ENCODE measurements at places on chromosomes 12 and 14. TPM values are rescaled to one million over a fixed set of nuclear protein-coding genes. Genes with fewer than 3 reads are reported as not detected.

GRCh38 chr12:62512901-62513300 is 46.3 kb downstream of the MON2 start:
- no peak for DNase-seq

DNA sequence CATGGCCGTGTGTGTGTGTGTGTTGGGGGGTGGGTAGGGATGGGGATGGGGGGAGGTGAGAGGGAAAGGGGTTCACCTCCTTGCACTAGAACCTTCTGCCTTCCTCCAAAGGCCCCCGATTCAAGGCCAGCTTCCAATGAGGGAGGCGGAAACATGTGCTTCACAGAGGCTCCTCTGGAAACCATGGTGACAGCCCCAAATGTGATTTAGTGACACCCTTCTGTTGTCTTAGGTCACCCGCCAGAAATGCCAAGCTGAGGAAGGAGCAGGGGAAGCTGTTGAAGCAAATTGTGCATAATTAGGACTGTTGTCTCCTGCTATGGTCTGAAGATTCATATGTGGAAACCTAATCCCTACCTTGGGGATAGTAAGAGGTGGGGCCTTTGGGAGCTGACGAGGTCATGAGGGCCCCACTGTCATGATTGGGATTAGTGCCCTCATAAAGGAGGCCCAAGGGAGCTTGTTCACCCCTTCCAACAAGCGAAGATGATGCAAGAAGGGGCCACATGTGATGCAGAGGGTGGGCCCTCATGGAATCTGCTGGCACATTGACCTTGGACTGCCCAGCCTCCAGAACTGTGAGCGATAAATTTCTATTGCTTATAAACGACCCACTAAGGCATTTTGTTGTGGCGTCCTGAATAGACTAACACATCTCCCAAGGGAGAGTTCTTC is 95.2 kb downstream of the AACS start:
- no peak for DNase-seq

- DNase-seq = no peak
Observed at GRCh38 chr14:34425095-34425851, 36.8 kb downstream of the SPTSSA start.

DNA sequence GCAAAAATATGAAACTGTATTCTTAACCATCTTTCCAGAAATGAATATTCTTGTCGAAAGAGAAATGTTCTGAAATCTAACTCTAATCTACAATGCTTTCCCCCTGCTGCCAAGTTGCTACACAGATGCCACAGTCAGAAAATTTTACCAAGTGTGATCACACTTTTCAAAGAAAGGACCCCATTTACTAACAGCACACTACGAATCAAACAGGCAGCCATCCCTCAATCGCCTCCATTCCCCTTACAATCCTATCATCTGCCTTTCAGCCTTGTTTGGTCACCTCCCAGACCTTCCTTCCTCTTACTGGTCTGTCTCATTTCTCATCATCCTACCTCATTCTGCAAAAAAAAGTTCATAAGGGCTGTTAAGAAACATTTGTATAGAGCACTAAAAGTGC is 190.1 kb downstream of the MED13L start:
- DNase-seq = no peak

GRCh38 chr12:115953450-115953849 is 324.0 kb downstream of the MED13L start:
- DNase-seq = no peak

GRCh38 chr14:54338696-54339317 is 58.0 kb upstream of the CDKN3 start:
- peak; percentile 19 for DNase-seq

DNA sequence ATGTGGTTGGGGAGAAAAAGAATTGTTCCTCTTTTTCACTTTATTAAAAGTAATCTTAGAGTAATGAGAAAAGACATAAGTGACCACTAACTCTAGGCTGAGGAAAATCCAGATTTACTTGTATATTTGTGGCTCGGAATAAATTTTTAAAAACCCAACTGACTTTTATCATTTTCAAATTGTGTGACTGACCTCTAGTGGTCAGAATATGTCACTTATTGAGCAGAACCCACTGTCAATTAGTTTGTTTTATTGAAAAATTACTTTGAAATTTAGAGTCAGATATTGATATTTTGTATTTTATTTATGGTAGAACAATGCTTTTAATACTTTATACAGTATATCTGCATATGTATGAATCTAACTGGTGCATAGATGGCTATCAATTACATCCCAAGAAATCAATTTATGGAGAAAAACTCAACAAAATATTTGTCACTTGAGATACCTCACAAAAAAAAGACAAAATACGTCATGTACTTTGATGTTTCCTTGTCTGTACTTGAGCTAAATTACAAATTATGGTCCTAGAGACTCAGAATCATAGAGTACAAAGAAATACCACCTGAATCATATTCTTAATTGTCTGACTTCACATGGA is 229.4 kb downstream of the CNTN1 start:
- DNase-seq = peak; percentile 4

- no peak for DNase-seq
Observed at GRCh38 chr12:19451196-19451595, 11.9 kb downstream of the AEBP2 start.

DNA sequence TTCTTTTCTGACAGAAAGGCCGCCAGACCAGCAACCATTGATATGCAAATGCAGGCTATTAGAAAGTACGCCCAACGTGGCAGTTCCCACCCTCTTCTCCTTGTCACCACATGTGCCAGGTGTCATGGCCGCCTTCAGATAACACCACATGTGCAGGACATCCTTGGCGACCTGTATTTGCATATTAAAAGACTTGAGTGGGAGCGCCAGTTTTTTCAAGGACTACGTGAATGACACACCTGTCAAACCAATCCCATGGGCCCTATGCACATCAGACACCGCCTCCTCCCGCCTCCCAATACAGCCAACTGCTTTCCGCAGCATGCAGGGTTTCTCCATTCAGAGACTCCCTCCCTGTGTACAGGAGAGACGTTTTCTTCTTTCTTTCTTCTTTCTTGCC is 318.6 kb upstream of the FAR2 start:
- peak; percentile 16 for DNase-seq

GRCh38 chr12:10392394-10392930 is 2.6 kb upstream of the KLRK1 start:
- peak; percentile 7 for DNase-seq

DNA sequence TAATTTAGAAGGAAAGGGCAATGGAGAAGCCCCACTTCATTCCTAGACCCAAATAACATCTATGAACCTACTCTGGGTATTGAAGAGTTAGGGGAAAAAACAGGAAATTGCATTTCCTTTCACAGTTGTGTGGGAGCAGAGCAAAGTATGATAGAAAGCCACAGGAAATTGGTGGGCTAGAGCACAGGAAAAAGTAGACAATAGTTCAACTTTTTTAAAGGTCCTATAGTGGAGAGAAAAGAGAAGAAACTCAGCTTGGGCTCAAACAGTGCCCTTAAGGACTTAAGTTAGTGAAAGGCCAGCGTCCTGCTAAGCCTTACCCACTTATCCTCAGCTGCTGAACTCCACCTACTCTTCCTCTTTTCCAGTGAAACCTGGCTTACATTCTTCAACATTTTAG is 258.1 kb downstream of the DPY19L2 start:
- no peak for DNase-seq

DNA sequence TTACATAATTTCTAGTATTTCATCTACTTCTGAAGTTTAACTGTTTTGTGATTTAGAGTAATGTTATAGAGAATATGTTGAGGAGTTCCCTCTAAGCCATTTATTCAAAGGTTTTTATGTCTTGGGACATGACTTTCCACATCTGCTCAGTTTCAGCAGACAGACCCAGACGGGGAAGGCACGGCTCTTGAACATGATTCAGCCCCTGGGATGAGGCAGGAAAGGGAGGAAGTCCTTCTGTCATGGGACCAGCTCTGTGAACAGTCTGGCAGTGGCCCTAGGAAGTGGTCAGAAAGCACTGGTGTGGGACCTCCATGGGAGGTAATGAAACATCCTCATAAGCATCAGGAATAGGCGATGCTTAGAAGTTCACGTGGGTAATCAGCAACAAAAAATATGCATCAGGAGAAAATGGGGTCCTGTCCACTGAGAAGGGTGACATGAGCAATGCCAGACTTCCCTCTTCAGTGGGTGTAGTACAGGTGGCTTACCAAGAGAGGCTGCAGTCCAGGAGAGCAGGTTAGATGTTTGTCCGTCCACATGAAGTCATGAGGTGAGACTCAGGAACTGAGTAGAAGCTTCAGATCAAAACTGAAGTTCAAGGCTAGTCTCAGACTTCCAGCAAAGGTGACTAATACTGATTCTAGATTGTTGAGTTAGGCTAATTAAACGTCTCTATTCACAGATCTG is 248.5 kb downstream of the IPO8 start:
- no peak for DNase-seq

DNA sequence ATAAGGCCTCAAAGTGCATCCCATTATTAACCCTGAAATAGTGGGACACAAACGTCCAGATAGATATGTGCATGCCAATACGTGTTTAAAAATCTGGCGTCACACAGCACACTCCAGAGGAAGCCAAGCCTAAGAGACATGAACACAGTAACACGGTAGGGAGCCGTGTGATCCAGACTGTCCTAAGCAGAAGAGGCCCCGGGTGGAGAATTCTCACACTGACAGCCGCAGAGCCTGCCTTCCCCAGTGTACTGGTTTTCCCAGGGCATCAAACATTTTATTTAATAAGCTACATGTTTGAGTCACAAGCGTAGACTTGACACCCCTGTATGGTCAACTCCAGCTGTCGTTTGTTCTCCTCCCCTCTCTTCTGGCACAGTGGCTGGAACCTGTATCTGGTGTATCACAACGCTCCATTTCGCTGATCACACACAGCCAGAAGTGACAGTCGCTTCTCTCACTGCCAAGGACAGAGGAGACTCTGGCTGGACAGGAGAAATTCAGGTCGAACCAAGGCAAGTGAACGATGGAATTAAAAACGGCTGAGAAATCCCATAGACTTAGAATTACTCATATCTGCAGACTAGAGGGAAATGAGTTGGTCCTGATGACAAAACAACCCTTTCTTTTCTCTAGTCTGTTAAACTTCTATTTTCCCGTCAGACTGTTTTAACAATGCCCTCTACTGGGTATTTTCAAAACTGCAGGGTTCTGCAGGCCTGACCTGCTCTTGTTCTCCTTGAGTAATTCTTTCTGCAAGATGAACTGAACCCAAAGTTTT is 359.9 kb downstream of the RGS6 start:
- peak; percentile 5 for DNase-seq

DNA sequence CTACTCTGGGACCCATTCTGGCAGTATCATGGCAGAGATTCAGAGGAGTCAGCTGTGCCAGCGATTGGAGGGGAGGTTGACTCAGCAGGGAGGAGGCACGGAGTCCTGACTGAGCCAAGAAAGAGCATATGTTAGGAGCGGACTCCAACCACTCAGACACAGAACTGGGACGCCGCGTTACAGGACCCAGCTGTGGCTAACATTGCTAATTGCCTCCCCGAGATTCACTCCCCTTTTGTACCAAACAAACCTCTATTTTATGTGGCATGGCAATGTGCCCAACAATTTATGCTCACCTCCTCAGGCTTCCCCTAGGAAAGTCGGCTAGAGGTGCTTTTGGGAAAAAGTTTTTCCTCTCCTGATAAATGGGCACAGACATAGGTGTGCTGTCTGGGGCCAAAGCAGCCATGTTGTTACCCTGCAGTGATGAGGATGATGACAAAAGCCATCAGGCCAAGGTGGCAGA is 15.2 kb upstream of the CLIP1 start:
- DNase-seq = no peak

DNA sequence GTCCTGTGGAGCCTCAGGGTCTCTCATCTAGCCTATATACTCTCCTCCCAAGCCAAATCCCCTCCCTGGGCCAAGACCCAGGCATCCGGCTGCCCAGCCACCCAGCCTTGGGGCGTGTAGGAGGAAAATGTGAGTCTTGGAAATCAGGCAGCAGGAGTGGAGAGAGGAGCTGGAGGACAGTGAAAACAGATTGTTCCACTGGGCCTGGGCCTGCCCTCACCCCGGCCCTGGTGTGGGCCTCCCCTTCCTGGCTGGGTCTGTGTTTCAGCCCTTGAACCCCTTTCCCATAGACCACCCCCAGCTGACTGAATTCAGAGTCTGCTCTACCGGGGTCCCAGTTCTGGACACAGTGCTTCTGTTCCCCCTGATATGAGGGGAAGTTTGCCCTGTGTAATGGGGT is 6.7 kb downstream of the ITGA5 start:
- no peak for DNase-seq

DNA sequence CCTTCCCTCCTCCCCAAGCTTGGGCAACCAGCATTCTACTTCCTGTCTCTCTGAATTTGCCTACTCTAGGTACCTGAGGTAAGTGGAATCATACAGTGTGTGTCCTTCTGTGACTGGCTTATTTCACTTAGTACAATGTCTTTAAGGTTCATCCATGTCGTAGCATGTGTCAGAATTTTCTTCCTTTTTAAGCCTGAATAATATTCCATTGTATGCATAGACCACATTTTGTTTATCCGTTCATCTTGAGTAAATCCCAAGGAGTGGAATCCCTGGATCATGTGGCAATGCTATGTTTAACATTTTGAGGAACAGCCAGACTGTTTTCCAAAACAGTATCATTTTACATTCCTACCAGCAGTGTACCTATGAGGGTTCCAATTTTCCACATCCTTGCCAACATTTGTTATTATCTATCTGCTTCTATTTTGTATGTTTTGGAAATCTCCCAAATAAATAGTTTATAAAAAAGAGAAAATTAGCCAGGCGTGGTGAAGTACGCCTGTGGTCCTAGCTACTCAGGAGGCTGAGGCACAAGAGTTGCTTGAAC is 12.4 kb downstream of the HSP90AA1 start:
- no peak for DNase-seq

- DNase-seq = no peak
Observed at GRCh38 chr14:42980419-42980818, 1373.7 kb downstream of the LRFN5 start.

DNA sequence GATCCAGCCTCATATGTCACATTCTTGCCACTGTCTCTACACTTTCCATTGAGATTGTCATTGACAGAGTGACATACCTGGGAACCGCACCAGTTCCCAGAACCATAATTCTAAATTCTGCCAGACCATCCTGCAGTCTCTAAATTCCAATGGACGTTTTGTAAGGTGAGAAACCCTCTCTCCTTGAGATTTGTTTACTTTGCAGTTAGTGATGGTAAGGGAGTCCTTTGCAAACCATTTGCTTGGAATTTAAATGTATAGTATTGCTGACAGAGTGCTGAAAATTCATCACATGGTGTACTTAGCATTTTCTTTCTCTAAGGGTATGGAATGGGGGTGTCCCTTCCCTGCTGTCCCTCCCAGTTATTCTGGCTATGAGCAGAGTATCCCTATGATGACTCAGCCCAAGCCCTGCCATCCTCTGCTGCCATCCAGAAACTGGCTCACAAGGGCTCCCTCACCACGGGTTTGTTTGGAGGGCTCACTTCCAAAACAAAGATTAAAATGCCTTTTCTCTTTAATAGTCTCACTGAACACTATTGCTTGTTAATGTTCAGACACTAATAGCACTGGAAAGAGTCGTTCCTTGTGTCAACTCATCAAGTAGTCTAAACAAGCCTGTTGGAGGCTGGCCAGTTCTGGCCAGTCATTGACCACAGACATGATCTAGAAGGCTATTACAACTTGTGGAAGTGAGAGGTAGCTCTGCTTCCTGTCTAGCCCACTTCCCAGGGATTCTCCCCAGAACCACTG is 129.0 kb upstream of the HMGA2 start:
- no peak for DNase-seq

Gene REM2
- 0.69 TPM for total RNA-seq

Gene CPNE6
- not detected for total RNA-seq

Gene ZNF664
- total RNA-seq = 82.5 TPM

Gene NINJ2
- total RNA-seq = 2.6 TPM

Gene RASSF9
- not detected for total RNA-seq
